Activated CD4-positive, alpha-beta T cell treated with anti-CD3 and anti-CD28 coated beads for 48 hours (primary cell): ENCODE measurements at places on chromosomes 16 and 17.

- DNase-seq: no peak
These were observed 40.8 kb downstream of the MRC2 start for GRCh38 chr17:62668091-62668804.

- DNase-seq: no peak
These were observed 15.9 kb upstream of the SLC12A3 start for GRCh38 chr16:56848955-56849689.

DNA sequence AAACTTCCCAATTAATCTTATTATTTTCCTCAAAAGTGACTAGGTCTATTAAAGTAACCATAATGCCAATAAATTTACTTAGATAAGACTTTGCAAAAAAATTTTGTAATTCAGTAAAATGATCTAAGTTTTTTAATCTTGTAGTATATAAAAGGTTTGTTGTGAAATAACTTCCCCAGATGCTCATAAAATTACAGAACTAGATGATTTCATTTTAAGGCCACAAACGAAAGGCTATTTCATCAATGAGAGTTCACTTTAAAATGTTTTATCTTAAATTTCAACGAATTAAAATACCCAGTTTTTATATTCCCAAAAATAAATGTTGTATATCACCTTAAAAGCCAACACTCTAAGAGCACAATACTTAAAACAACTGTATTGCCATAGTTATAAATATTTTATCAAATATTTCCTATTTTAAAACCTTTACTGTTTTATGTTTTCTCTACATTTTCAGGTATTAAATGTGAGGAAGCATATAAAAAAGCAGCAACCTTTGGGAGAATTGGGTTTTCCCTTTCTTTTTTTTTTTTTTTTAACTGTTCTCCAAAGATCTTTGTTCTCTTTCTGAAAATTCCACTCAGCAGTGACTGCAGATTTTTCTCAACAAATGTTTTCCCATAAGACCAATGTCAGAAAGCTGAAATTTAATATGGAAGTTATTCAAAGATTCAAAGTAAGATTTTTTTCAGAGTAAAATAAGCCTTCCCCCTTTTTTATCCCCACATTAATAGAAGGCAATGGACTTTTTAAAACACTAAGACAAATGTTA, 169.9 kb downstream of the CYB561 start:
- DNase-seq: no peak

- DNase-seq: no peak
These were observed 259.6 kb downstream of the ZFHX3 start for GRCh38 chr16:72788269-72788809.

DNA sequence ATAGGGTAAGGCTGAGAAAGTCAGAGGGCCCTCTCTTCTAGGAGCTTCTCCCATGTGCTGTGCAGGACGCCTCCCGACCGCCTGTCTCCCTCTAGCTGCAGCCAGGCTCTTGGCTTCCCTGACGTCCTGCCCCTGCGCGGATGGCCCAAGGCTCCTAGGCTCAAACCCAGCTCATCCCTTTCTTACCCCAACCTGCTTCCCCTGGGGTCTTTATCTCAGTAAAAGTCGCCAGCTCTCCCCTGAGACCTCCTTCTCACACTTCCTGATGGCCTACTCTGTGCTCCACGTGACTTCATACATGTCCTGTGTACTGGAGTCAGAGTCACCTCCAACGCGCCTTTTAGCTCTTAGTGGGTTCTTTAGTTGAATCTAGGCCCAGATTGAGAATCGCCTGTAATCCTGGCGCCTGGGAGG, 1.1 kb upstream of the ZNF747 start:
- peak; percentile 80 for DNase-seq

GRCh38 chr17:38730526-38731379, 612 bp downstream of the CISD3 start:
- DNase-seq: peak; percentile 39

DNA sequence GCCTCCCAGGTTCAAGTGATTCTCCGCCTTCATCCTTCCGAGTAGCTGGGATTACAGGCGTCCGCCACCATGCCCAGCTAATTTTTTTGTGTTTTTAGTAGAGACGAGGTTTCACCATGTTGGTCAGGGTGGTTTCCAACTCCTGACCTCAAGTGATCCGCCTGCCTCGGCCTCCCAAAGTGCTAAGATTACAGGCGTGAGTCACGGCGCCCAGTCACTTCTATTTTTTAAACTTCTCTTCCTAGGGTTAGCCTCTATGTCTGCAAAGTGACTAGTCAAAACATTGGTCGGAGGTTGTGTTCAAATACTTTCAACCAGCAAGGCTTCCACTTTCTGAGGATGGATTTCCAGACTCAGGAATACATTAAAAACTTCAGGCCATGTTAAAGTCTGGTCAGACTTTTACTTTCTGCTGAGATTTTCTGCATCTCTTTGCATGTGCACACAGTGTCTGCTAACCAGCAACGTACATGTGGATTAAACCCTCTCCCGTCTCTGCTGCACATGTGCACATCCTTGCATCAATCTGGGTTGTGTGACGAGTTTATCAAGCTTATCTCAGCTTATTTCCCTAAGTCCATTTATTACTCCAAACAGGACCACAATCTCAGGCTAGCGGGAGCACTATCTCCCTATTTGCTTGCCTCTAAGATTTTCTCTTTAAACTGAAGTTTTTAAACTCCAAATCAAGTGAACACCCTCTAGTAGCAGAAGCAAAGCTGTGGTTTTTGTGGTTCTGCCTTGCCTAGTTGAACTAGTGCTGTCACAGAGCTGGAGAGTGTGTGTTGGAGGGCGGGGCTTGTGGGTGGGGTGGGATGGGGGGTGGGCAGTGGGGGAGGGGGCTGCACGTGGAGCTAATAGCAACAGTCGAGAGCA, 525.2 kb upstream of the GOT2 start:
- DNase-seq: peak; percentile 13

- no peak for DNase-seq
These were observed 2.4 kb downstream of the SLC16A13 start for GRCh38 chr17:7038025-7038862.

DNA sequence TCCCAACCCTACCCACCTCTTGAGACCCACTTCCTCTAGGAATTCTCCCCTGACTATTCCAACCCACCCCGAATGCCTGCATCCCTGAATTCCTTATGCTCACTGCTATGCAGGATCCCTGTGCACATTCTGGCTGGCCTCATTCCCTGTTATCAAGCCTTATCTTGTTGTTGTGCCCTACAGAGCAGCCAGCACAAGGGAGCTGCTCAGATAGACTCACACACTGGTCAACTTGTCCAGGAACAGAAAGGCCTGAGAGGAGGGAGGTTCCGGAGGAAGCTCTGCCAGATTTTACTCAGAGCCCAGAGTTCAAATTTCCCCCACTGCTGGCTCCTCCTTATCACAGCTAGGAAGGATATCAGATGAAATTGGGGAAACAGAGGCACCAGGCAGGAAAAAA, 24.8 kb upstream of the MYO18A start:
- no peak for DNase-seq

DNA sequence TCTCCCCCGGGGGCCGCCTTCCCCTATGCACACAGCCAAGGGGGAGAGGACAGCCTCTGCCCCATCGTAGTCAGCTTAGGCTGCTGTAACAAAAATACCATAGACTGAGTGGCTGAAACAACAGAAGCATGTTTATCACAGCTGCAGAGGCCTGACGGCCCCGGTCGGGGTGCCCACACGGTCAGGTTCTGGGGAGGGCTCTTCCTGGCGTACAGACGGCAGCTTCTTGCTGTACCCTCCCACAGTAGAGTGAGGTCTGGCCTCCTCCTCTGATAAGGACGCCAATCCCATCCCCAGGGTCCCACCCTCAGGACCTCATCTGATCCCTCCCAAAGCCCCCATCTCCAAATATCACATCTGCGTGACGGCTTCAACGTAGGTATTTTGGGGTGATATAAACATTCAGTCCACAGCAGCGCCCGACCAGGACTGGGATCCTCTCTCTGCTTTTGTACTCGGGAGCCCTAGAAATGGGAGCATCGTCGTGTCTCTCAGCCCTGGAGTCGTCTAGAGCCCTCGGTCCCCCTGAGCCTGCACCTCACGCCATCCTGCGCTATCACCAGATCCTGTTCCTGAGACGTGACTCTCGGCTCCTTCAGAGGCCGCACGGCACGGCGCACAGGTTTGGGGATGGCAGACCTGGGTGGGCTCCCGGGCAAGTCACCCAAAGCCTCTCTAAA, 67.8 kb downstream of the RPH3AL start:
- DNase-seq: no peak

GRCh38 chr17:35749560-35750412, 3.3 kb downstream of the GAS2L2 start:
- DNase-seq: peak; percentile 43

- DNase-seq: no peak
These were observed 157.8 kb upstream of the RPH3AL start for GRCh38 chr17:510226-510917.

- DNase-seq: no peak
These were observed 46.8 kb downstream of the BEAN1 start for GRCh38 chr16:66473654-66474519.

GRCh38 chr17:36534840-36535668, at the start of the genes MYO19 and PIGW:
TSS of gene MYO19 (minus strand) at chr17:36534868. CDS start at chr17:36532538, 2,330 bp downstream.
TSS of gene PIGW (plus strand) at chr17:36534987. CDS start at chr17:36537102, 2,115 bp downstream.
- peak; percentile 92 for DNase-seq
